ENCODE measurements at places on chromosomes 16 and 17.
A peak's percentile ranks its signal among the peaks of the same experiment; 100 is the strongest.

- no peak for DNase-seq
These were observed 18.4 kb downstream of the MIEF2 start for GRCh38 chr17:18278867-18279266.

DNA sequence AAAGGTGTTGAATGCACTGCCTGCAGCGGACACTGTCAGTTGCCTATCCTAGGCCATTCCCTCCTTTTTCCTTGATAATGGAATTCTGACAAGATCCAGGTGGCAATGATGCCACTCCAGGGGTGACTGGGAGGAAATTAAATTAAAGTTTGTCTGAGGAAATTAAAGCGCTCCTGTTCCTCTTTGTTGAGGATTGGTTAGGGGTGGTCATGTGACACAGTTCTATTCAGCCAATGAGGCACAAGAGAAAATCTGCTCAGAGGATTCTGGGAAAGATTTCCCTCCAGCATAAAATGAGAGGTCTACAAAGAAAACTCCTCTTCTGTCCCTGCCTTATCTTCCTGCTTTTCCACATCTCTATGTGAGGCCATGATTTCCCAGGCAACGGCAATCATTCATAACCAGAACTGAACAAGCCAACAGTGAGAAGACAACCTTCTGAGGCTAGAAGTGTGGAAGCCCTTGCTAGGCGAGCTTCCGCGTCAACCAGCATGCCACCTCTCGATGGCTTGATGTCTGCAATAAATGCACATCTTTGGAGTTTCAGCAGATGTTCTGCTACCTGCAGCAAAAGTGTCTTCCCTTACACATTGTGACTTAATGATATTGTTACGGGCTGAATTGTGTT, 5.6 kb upstream of the BCO1 start:
- DNase-seq, result no peak

GRCh38 chr16:31073970-31074813, at the start of the genes ZNF646 and ZNF668:
Gene ZNF646, plus strand, starts transcription at chr16:31074422. Its CDS starts 1,903 bp downstream, at chr16:31076325.
Gene ZNF668, minus strand, starts transcription at chr16:31074240. Its CDS starts 9,781 bp downstream, at chr16:31064459.
- peak; percentile 95 for DNase-seq

DNA sequence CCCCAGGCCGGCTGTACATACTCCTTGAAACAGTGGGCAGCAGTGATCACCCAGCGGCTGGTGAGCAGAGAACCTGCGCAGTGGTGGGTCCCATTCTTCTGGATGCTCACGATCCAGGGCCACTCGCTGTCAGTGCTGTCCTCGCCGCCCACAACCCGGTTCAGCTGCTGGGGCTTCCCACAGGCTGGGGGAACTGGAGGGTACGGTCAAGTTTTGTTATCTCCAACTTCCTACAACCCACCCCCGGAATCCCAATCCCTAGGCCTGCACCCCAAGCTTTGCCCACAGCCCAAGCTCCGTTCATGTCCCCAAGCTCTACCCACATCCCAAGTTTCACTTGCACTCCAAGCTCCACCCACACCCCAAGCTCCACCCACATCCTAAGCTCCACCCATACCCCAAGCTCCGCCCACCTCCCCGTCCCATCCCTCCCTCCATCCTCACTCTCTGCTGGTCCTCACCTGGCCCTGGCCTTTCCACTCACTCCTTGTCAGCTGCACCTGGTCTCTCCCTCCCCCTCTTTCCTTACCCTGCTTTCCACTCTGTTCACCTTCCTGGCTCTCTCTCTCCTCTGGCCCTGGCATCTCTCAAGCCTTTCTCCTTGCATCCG, 1.8 kb downstream of the PRSS22 start:
- no peak for DNase-seq

DNA sequence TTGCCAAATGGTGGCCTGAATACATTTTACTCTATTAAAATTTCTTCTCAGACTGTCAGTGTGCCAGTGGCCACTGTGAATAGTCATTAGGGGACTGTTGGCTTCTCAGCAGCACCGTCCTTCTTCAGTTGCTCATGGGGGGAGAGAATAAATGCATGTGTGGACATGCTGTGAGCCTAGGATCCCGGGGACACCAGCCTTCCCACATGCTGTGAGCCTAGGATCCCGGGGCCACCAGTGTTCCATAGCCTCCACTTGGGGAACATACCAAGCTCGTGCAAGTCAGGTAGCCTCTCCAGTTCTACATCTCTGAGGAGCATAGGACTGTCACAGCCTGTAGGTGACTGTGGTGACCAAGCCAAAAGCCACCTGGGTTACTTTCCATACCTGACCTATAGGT, 51.5 kb downstream of the BANP start:
- DNase-seq, result no peak

- DNase-seq, result no peak
These were observed 11.2 kb downstream of the NLK start for GRCh38 chr17:28053725-28054124.

GRCh38 chr17:15934866-15935265, 10.1 kb upstream of the ADORA2B start:
- no peak for DNase-seq

DNA sequence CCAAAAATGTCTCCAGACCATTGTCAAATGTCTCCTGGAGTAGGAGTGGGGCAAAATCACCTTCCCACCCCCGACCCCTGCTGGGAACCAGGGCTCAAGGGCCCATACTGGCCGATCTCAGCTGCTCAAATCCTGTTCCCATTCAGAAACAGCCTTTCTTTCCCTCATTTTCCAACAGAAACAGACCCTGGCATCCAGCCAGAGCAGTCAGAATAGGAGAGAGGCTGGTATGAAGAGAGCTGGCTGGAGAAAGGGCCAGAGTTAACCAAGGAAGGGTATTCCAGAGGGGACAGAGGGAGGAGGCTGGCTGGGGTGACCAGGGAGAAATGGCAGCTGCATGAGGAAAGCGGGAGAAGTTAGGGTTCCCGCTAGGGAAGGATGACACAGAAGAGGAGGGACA, 199.1 kb downstream of the XYLT1 start:
- DNase-seq, result no peak

GRCh38 chr17:31446195-31446967, 54.9 kb downstream of the RAB11FIP4 start:
- DNase-seq, result no peak

DNA sequence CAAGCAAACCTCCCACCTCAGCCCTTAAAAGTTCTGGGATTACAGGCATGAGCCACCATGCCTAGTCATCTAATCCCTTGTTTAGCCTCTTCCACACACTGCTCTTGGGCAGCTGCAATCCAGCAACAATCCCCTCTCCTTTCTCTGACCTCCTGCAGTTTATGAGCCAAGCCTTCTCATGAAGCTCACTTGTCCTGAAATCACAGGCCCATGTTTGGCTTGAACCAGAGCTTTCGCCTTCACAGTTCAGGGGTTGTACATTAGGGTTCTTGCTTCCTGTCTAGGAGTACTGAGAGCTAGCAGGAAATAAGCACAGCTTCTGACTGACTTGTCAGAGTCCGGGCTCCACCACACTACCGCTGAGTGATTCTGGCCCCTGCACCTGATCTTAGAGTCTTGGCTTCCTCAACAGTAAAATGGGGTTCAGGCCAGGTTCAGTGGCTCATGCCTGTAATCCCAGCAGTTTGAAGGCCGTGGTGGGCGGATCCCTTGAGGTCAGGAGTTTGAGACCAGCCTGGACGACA, 16.3 kb downstream of the ERAL1 start:
- peak; percentile 7 for DNase-seq

DNA sequence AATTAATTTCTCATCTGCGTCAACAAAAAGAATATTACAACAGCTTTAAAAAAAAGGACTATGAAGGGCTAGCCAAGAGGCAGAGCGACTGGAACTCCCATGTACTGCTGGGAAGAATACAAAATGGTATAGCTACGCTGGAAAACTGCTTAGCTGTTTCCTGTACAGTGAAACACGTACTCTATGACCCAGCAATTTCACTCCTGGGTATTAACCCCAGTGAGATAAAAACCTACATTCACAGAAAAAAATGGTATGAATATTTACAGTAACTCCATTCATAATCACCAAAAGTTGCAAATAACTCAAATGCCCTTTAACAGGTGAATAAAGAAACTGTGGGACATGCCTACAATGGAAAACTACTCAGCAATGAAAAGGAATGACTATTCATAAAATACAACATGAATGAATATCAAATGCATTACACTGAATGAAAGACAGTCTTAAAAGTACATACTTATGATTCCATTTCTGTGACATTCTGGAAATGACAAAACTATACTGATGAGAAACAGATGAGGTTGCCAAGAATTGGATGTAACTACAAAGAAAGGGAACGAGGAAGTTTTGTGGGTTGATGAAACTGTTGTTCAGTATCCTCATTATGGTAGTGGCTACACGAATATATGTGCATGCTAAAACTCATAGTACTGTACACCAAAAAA, 27.6 kb downstream of the CMTM4 start:
- DNase-seq, result no peak

DNA sequence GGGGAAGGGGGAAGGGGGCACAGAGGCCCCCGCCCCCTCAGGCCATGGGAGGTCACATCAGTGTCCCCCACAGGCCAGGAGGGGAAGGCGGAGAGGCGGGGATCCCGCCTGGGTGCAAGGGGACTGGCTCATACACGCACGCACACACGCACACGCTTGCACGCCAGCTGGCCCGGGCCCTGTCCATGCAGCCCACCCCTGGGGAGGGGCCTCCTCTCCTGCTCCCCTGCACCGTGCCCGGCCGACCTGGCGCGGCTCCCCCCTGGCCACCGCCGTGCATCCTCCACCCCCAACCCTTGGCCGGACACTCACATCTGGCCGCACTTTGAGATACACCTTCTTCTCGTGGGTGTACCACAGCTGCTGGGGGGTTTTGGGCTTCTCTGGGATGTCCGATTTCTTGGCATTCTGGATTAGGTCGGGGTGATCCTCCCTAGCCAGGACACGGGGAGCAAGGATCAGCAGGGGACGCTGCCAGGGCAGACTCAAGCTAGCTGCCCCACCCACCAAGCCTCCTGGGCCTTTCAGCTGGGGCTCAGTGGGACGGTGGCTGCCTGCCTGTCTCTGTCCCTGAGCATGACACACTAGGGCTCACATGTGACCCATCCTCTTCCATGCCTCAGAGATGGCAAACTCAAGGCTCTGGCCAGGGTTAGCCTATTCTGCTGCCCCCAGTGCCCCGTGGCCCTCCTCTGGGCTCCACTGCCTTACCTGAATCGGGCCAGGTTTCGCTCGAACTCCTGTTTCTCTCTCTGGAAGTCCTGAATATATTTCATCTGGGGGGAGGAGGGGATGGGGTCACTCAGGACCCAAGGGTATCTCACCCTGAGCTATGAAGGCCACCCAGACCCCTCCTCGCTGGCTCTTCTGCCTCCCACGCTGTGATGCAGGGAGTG, 6.7 kb downstream of the UBTF start:
- no peak for DNase-seq

GRCh38 chr16:30731411-30731810, 16.8 kb upstream of the PHKG2 start:
- no peak for DNase-seq

DNA sequence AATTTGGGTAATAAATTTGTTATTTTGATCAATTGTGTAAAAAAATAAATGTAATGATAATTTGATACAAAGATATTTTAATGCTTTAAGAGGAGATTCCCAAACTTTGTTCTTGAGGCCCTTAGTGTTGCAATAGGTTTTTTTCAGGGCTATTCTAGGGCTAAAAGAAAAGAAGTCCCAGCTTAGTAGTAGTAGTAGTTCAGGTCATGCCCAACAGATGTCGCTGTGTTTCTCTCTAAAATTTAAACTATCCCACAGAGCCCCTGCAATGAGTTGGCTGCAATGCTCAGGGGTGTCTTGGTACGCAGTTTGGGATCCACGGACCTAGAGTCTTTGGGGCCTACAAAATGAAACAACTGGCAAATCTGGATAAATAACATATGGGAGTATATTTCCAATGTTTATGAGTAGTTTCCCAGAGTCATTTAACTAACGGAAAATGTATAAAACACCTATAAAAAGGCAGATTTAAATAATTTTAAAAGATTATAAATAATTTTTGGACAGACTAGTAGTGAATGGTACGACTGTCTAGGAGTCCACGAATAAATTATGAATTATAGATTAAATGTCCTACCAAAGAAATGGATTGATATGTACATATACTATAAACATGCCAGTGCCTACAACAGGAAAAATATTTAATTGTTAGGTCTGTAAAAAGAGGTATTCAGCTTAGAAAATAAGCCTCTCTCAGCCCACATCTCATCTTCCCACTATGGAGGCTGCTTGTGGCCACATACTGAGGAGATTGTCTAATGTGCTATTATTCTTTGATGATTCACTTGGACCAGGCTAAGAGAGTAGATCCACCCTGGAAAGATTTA, 228.5 kb upstream of the PMFBP1 start:
- DNase-seq, result peak; percentile 83

- no peak for DNase-seq
These were observed 65.2 kb downstream of the KLHDC4 start for GRCh38 chr16:87700406-87701077.

DNA sequence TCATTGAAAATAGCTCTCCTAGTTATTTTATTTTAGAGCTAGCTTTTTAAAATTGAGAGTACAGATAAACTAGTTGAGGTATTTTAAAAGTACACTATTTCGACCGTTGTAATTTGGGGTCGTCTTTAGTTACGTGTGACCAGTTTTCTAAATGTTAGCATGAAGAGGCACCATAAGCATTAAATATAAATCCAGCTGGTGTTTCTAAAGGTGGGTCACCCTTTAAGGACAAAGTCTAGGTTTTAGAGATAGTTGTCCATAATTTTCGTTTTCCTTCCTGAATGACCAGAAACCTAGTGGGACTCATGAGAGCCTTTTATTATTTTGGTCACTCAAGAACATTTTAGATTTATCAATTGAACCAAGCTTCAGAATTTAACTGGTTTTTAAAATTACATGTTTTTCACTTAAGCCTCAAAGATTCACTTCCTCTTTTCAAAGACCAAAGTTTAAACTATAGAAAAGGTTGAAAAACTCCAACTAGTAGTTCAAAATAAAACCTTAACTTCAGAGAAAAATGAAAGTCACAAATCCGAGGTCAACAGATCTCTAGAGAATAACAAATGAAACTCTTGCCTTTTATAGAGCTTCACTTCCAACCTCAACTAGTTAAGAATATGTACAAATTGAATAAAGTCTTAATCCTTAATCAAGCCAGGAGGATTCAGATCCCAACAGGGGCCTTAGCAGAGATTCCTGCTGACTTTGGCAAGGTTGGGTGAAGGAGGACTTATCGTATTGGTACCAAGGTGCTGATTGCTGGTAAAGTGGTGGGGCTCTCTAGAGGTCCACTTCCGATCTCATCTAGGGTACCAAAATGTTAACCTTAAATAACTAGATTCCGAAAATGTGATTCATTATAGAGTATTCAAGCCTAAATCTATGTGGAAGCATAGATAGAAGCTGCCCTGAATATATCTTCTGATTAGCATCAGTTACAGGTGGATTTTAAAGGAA, 32.5 kb downstream of the PHKB start:
- DNase-seq, result peak; percentile 38

DNA sequence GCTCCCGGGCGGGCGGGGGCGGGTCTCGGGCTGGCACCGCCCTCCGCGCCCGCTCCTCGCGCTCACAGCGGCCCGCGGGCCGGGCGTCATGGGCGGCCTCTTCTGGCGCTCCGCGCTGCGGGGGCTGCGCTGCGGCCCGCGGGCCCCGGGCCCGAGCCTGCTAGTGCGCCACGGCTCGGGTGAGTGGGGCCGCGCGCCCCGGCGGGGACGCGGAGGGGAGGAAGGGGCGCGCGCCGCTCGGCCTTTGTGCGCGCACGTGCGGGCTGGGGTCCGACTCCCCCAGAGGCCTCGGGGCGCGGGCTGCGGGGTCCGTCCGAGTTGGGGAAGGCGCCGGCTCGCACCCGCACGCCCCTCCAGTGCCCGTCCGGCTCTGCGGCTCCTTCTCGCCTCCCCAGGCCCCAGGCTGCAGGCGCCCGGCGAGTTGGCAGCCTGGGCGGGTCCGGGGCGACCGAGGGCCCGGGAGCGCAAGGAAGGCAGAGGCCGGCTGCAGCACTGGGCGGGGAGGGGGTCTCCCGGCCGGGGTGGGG, at the start of gene NME4:
TSS of gene NME4 (plus strand) at position 65 of the 527 bp plus-strand sequence. CDS start at position 89, 24 bp downstream.
- DNase-seq, result no peak

- no peak for DNase-seq
These were observed 115.0 kb downstream of the MGAT5B start for GRCh38 chr17:76983075-76983775.
